ENCODE measurements at places on chromosomes 2 and 18. TPM values are rescaled to one million over a fixed set of nuclear protein-coding genes. Genes with fewer than 3 reads are reported as not detected.

CYB5A gene
- total RNA-seq: 62.4 TPM

KIF5C gene
- total RNA-seq: 10.2 TPM

FAM110C gene
- total RNA-seq: 0.79 TPM

- no peak for DNase-seq
- no peak overlapping the region for H3K4me3 ChIP-seq
- no peaks in the 10 kb centered on the region for H3K36me3 ChIP-seq
- no peaks in the 10 kb centered on the region for H3K27me3 ChIP-seq
Observed at GRCh38 chr2:73593680-73594079, 48.5 kb downstream of the NAT8 start.

GRCh38 chr2:207871911-207872310, 102.2 kb upstream of the FZD5 start:
- DNase-seq: no peak
- H3K36me3 ChIP-seq: no peaks in the 10 kb centered on the region
- H3K4me1 ChIP-seq: no peaks in the 10 kb centered on the region

- H3K4me1 ChIP-seq: no peaks in the 10 kb centered on the region
- no peak for DNase-seq
- no peaks in the 10 kb centered on the region for H3K36me3 ChIP-seq
- no peak overlapping the region for H3K4me3 ChIP-seq
- H3K27me3 ChIP-seq: peaks cover 4% of the 10 kb centered on the region
- no peak overlapping the region for H3K27ac ChIP-seq
Observed at GRCh38 chr2:9110893-9111569, 95.6 kb upstream of the ASAP2 start.

GRCh38 chr18:35526495-35527059, 28.8 kb upstream of the INO80C start:
- no peak overlapping the region for H3K27ac ChIP-seq
- peaks cover 9% of the 10 kb centered on the region for H3K4me1 ChIP-seq
- no peak overlapping the region for H3K4me3 ChIP-seq
- no peak for DNase-seq

- no peaks in the 10 kb centered on the region for H3K27me3 ChIP-seq
- peaks cover 50% of the 10 kb centered on the region for H3K4me1 ChIP-seq
- H3K4me3 ChIP-seq: peak overlapping the region; percentile 32
- H3K27ac ChIP-seq: peak overlapping the region; percentile 52
Observed at GRCh38 chr2:161158882-161159281, 1.3 kb upstream of the TANK start.

DNA sequence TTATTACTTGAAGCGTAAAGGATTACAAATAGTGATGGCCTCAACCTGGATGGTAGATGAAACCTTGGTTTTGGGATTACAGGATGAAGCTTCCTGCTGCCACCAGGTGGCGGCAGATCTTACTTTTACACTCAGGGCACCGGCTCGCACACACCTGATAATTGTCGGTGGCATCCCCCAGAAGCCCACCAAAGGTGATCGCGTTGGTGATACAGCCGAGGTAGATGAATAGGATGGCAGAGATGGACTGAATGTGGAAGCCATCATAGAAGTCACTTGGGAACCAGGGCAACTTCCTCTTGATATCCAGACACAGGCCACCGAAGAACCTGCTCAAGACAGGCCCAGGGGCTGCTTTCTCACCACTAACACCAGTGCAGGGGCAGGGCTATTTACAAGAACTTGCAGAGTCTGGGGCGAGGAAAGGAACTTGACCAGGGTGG, 51.8 kb downstream of the MTHFD2 start:
- no peaks in the 10 kb centered on the region for H3K36me3 ChIP-seq
- DNase-seq: peak; percentile 65
- H3K27ac ChIP-seq: no peak overlapping the region
- H3K4me1 ChIP-seq: no peaks in the 10 kb centered on the region

DNA sequence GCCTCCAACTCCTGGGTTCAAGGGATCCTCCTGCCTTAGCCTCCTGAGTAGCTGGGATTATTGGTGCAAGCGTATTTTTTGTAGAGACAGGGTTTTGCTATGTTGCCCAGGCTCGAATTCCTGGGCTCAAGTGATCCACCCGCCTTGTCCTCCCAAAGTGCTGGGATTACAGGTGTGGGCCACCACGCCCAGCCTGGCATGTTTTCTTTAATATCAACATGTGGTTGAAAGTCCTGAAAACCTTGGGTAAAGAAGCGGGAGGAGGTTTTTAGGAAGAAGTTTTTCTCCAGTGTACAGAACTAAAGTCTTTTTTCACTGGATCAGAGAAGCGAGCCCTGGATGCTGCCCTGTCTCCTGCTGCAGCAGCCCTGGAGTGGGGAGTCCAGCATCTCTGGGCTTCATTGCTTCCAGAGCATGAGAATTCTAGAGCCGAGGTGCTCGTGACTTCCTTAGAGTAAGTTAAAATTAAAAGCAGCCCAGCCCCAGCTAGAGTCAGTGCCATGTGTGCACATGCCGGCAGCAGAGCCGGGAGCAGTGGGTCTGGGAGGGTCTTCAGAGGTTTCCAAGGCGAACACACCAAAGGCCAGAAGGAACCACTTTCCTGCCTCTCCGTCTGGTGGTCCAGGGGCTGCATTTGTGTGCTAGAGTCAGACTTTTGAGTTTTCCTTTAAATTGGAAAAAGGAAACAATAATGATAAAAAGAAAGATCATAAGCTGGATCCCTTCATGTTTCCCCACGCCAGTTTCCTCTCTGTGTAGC, 31.2 kb downstream of the ITGB1BP1 start:
- H3K27me3 ChIP-seq: no peaks in the 10 kb centered on the region
- DNase-seq: no peak
- no peaks in the 10 kb centered on the region for H3K4me1 ChIP-seq
- H3K4me3 ChIP-seq: no peak overlapping the region
- no peak overlapping the region for H3K27ac ChIP-seq

All from activated CD8-positive, alpha-beta T cell treated with anti-CD3 and anti-CD28 coated beads for 36 hours (primary cell).